ENCODE measurements at places on chromosomes 7 and 10.

GRCh38 chr7:107103369-107103768 is 58.9 kb downstream of the PRKAR2B start:
- DNase-seq, result no peak

GRCh38 chr10:119006451-119007210 is 22.9 kb upstream of the NANOS1 start:
- DNase-seq, result no peak

DNA sequence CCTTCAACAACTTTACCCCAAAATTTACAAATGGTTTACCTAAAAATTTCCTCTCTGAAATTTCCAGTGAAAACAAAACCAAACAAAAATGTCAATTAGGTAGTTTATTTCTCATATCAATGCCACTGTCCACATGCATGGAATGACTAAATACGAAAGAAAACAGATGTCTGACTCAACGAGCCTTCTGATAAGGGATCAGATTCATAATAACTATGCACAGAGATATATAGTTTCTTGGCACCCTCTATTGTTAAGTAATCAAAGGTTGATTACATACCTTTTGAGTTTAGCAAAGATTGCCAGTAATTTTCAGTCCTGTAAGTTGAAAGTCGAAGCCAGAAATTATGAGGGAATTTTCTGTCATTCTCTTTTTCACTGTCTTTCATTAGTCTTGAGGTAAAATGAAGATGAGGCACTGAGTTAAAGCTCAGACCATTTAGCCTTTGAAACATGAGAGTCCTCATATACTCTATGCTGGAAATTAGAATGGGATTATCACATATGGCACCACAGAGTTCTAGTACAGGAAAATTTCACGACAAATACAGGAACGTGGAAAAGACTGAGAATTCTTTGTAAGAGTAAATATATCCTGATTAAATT is 519.1 kb upstream of the ANKRD30A start:
- no peak for DNase-seq

- no peak for DNase-seq
Observed at GRCh38 chr10:44922021-44922420, 10.9 kb downstream of the TMEM72 start.

DNA sequence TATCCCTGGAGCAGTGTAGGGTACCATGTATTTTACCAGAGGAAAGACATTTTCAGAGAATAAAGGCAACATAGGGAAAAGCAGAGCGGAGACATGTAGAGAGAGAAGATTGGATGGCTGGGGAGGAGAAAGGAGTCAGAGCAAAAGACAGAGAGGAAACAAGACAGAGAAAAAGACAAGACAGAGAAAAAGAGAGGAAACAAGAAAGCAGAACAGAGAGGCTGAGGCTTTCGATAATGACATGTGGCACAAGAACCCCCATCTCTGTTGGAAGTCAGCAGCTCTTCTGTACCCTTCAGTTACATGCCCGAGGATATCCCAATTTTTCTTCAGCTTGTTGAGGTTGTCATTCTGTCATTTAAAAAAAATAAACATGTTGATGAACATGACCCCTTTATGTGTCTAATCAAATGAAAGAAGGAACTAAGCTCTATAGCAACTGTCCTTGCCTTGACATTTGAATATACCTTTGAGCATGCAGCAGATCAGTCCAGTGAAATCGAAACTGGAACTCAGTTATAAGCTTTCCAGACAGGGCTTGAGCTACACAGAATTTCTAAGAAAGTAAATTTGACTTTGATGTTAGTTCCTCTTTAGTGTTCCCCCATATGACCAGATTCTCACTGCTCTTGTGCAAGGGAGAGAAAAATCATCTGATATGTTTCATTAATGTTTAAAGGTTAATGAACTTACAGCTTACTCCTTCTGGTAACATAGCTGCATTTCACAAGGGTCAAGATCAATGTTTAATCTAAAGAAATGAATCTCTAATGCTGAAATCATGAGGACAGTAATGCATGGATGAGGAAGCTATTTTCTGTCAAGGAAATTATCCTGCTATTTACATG is 75.1 kb upstream of the SP4 start:
- no peak for DNase-seq

DNA sequence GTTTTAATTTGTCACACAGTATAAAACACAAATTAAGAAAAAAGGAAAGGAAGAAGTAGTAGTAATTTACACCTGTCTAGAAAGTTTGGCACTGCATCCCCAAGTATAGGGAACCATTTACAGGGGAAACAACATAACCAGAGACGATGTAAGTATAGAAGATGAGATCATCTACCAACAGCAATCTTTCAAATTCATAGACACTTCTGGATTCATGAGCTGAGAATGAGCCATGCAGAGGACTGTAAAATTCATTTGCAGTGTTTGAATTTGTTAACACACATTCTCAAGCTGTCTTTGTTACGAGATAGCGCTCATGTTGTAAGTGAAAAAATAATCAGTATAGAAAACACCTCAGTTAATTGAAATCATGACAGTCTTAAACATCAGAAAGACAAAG is 337.0 kb upstream of the MEOX2 start:
- DNase-seq, result no peak

DNA sequence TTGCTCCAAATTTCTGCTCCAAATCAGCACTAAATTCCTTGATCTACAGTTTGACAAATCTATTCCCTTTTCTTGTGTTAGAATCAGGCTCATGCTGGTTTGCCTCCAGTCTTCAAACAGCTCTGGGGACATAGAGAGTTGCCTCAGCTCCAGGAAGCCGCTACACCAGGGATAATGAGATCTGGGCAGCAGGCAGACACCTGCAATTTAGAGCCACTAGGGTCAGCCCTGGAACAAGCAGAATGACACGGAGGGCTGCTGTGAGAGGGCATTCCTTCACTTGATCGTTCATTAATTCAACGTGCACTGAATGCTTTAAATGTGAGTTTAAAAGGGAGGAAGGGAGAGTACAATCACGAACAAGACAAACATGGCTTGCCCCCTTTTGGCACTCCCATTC is 3.7 kb upstream of the ELMO1 start:
- DNase-seq, result no peak

- DNase-seq, result no peak
Observed at GRCh38 chr10:30553018-30553625, 76.4 kb downstream of the LYZL2 start.

- no peak for DNase-seq
Observed at GRCh38 chr7:55730197-55730596, 132.4 kb downstream of the SEPTIN14 start.

GRCh38 chr10:47453141-47454007 is 30.5 kb downstream of the ANXA8 start:
- no peak for DNase-seq

- DNase-seq, result peak; percentile 19
Observed at GRCh38 chr7:14048889-14049288, 59.4 kb upstream of the ETV1 start.

DNA sequence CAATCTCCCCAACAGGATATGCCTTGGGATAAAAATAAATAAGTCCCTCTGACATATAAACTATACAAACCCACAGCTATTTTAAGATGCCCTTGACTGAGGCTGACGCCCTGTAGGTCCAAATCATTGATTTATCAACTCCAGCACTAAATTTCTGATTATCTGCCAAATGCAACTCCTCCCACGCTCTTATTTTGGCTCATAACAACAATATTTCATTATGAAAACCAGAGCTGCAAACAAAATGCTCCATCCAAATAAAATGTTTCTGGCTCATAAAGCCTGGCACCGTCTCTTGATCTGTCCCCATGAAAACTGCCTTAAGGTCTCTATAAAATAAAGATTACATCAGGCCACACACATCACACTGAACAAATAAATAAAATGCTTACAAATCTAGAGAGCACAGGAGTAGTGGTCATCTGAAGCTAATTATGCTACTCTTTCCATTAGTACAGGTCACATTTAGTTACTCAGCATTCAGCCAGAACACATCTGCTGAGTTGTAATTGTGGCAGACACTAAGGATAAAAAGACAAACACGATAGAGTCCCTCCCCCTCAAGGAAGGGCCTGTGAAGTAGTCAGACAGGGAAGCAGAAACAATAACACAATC is 28.8 kb downstream of the CACUL1 start:
- no peak for DNase-seq

DNA sequence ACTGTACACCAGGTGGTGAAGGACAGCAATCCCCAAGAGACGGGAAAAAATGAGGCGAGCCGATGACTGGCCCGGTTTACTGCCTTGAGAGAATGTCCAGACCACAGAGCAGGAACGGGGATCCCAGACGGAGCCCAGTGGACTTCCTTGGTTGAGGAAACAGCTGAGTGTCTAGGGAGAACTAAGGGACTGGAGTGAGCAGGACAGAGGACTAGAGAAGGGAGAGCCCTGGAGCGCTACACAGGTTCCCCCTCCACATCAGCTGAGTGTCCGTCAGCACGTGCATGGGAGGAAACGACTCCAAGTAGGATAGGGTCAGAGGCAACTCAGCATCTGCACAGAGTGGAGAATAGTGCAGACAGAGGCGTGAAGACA is 7.1 kb upstream of the WDR86 start:
- DNase-seq, result no peak

GRCh38 chr7:7054252-7054830 is 128.0 kb upstream of the C1GALT1 start:
- no peak for DNase-seq

DNA sequence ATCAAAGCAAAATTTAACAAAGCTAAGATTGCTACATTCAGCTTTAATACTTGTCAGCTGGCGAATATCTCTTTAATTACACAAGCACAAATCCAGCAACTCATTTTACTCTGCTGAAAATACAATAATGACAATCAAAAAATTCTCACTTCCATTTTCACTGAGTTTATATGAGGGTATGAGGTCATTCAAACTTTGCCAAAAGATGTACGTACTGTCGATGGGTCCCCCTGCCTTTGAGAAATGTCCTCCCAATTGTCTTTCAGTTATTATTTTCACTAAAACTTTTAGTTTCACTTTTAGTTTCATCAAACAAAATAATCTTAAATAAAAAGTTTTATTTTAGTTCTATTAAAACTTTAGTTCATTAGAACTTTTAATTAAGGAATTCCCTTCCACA is 159.5 kb upstream of the WDR11 start:
- no peak for DNase-seq

- DNase-seq, result no peak
Observed at GRCh38 chr7:34299066-34299465, 359.0 kb upstream of the NPSR1 start.

GRCh38 chr7:24781106-24781505 is 23.8 kb upstream of the GSDME start:
- DNase-seq, result no peak

DNA sequence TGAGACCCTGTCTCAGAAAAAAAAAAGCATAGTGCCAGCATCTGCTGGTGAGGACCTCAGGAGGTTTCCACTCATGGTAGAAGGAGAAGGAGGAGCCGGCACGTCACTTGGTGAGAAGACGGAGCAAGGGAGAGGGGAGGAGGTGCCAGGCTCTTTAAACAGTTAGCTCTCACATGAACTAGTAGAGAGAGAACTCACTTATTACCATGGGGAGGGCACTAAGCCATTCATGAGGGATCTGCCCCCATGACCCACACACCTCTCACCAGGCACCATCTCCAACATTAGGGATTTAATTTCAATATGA is 62.9 kb upstream of the VKORC1L1 start:
- no peak for DNase-seq

DNA sequence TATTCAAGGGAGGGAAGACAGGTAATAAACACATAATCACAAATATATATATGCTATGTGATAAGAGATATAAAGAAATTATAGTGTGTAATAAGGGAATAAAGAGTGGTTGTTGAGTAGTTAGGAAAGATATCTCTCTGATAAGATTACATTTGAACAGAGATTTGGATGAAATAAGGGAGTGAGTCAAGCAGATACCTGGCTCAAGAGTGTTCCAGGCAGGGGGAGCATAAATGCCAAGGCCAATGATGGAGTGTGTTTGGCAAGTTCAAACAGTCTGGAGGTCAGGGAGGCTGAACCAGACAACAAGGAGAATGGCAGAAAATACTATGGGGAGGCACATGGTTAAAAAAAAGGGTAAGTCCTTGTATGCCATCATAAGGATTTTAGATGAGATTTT is 4.8 kb upstream of the GNAI1 start:
- no peak for DNase-seq

DNA sequence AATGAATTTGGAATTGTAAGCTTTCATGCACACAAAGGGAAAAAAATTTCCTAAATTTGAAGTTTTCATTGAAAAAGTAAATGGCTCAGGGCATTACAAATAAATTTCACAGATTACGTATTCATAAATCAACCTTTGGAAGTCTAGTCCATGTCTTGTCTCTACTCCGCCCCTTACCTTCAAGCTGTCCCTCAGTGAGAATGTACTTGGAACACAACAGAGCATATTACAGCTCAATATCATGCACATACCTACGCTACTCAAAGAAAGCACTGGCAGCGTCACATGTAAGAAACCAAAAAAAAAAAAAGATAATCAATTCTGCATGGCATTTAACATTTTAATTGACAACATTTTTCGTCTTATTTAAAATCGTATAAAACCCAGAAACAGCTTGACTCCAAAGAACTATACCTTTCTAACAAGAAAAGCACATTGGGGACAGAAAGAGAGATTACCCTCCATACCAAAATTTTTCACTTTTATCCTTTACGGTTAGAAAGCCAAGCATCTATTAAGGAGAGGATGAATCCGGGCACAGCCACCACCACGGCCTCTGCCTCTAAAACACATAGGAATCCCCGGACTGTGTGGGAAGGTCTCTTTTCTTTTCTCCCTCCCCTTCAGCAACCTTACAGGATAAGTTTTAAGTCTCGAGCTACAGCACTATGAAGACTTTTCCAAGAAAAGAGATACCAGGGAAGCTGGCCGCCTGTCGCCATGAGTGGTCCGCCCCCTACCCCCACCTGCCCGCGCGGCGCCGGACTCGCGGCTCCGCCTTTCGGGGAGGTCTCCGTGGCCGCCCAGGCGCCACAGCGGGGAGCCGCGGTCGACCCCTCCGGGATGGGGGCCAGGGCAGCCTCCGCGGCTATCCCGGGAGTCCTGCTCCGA is 1.1 kb downstream of the JMJD1C start:
- DNase-seq, result no peak

DNA sequence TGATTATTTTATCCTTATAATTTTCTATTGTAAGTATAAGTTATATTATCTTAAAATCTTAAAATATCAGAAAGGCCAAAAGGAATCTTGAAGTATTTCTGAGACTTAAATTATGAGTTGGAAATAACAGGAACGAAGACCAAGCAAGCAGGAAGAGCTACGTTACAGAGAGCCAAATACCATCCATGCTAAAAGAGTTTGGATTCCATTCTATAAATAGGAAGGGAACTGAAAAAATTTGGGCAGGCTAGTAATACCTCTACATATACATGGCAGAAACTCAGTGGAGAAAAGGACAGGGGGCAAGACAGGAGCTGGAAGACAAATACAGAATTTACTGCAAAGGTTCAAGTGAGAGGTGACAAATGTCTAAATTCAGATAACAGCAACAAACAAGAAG is 16.7 kb downstream of the ITGB1 start:
- no peak for DNase-seq
